ENCODE measurements at places on chromosomes 5 and 9.

DNA sequence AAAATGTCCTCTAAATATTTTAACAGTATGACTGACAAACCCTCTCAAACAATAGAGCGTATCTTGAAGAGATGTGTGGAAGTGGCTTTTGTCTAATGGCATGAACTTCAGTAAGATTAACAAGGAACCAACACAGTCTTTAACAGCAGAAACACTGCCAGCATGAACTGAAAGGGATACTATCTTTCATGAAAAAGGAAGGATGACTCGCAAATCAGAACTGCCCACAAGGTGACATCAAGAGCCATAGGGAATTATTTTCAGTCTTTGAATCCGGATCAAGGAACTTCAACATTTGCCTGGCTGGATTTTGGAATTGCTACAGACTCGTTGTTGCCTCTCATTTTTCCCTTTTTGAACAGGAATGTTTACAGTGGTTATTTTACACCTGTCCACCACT lies 5.1 kb upstream of the HEXB start:
- no peak for DNase-seq

DNA sequence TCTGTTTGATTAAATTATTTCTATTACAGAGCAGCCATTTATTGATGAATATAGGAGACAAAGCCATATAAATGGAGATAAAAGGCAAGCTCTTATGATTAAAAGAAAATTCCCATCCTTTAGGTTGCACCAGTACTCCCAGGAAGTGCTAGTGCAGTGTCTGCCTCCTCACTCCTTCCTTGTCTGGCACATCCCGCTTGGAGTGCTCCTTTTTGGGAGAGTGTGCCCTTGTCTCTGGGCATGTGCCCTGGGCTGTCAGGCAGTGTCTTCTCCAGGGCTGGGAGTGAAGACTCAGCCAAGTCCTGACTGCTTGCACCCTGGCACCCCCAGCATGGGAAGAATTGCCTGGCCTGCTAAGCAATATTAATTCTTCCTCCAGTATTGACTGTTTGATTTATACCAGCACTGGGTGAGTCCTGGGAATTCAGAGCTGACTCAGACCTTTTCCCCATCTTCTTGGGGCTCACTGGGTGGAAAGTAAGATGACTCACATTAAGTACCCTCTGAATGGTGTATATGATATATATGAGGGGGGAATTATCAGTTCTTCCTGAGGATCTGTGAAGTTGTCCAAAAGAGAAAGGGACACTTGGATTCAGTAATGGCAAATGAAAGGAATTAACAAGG lies 62.1 kb downstream of the ZSWIM6 start:
- DNase-seq: no peak

- DNase-seq: no peak
Observed at GRCh38 chr5:81417052-81417451, 23.1 kb upstream of the ACOT12 start.

- no peak for DNase-seq
Observed at GRCh38 chr5:159478950-159479349, 148.7 kb upstream of the IL12B start.

- DNase-seq: no peak
Observed at GRCh38 chr5:61569353-61569752, 237.3 kb downstream of the ZSWIM6 start.

DNA sequence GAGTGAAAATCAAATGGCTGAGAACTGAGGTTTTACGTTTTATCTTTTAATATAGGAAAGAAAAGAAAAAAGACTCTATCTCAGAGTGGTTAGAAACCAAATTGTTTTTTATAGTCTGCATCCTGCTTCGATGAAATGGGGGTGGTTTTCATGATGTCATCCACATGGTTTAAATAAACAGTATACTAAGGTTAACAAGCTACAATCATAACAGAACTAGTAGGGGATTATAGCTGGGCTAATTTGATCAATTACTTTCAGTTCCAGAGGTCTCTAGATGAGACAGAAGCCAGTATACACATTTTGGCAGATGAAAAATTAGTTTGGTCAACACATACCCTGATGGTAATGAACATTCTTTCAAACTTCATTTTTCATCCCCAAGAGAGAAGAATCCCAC lies 106.3 kb upstream of the SNX2 start:
- DNase-seq: no peak

DNA sequence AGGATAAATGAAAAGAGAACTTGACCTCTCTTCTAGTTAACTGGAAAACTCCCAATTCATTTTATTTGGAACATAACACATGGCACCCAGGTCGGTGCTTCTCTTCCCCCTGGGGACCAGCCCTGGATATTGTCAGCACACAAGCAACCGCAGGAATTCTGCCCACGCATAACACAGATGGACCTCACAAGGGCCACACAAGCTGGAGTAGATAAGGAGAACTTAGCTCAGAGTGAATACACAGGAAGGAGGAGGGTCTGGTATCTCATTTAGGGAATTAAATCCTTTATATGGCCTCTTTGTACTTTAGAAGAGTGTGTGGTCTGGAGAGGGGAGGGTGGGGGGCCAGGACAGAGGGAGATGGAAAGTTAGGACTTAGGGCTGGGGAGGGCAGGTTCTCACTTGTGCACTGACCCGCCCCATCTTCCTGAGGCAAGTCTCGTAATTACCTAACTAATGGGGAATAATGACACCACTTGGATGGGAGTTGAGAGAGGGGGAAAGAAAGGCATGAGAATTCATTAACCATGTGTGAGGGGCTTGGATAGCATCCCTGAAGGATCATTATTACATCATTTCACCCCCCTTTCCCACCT lies 341.2 kb upstream of the WWC1 start:
- no peak for DNase-seq

DNA sequence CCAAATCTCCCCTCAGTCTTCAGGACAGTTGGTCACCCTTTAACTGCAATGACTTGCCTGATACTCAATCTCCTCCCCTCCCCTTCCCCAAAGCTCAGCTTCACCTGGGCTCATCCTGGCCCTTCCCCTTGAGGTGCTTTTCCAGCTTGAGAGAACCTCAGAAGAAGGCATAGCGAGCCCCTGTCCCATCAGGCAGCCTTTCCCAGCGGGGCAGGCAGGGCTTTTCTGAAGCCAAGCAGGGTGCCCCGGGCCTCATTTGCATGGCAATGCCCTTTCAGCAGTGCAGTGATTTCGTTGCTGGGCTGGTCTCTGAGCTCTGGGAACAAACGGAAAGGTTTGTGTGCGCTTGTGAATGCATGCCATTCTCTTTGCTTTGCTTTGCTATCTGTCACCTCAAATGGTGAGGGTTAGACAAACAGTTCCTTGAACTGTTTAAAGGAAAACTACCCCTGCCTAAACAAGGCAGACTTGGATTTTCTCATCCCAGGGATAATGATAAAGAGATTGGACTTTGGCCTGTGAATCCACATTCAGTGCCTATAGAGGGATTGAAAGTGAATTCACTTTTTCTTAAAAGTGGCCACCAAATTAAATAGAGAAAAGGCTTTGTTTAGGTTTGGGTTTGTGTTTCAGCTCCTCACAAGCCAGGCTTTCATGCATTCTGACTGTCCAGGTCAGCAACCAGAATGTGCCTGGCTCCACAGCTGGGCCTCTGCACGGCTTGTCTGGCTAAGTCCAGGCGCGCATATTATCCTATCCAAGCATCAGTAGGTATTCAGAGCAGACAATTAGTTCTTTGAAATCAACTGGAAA lies 165.3 kb downstream of the ZNF608 start:
- DNase-seq: no peak

- no peak for DNase-seq
Observed at GRCh38 chr9:4082948-4083347, 216.9 kb downstream of the GLIS3 start.

GRCh38 chr9:123695386-123695785 lies 234.5 kb downstream of the DENND1A start:
- no peak for DNase-seq

DNA sequence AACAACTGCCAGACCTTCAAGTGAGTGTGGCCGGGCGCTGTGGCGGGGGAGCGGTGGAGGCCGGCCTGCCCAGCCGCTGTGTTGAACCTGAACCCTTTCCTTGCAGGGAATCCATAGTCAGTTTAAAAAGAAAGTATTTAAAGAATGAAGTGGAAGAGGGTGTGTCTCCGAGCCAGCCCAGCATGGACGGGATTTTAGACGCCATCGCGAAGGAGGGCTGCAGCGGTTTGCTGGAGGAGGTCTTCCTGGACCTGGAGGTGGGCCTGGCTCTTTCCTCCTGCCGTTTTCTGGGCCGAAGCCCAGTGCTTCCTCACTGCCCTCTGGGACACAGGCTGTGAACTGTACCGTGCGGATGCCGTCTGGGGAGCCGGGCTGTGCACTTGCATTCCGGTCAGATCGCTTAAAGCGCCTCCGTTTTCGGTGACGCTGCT lies 19.1 kb downstream of the EXOC3 start:
- no peak for DNase-seq

DNA sequence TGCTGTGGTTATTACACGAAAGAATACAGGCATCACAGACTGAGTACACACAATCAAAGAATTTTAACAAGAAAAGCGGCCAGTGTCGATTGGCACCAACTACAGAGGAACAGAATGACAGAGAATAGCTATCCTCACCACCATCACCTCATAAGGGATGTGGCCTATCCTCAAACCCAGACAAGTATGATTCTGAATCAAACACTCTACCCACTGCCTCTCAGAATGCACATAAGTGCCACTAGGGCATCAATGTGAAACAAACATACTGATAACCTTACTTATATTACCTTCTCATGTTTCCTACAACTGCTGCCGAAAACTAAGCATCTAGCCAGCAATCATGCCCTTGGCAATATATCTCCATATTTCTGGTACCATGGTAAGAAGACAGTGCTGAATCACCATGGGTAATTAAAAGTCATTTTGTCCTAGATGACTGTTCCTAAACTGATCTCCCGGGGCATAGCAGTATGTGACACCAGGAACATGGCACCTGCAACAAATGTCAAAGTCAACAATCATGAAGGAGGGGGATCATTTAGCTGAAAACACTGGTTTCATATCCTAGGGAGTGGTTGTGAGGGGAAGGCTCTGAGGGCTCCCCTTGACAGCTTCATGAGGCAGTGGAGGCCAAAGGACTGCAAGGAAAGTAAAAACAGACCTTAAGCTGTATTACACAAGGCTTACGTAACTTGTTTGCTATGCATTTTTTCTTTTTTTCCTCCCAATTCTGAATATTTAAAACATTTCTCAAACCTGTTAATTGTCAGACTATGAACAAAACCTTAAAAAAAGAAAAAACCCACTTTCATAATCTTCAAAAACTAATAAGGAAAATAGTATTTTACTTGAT lies 88.3 kb downstream of the LHFPL2 start:
- DNase-seq: no peak

- DNase-seq: no peak
Observed at GRCh38 chr5:163898873-163899272, 393.5 kb downstream of the MAT2B start.

GRCh38 chr9:87619346-87619745 lies 106.6 kb upstream of the CTSL start:
- no peak for DNase-seq

GRCh38 chr9:84860249-84861115 lies 191.0 kb downstream of the NTRK2 start:
- DNase-seq: no peak

DNA sequence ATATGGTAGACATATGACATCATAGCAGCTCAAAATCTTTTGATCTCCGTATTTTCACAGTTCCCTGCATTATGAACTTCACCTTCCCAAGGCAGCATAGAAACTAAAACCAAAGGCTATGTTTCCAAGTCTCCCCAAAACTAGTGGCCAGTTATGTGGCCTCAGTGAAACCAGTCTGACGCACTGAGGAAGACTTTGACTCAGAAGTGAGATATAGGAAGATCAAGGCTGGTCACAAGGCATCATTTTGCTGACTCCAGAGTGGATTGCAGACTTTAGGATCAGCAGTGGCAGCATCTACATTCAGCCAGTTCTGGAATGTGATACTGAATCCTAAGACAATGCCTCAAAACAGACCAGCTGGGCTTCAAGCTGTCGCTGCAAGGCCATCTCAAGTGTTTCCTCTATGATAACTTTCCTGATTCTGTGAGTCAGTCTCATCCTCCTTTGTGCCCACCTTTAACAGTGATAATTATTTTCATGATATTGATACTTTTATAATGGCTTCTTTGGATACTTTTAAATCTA lies 34.4 kb upstream of the ELL2 start:
- DNase-seq: no peak

DNA sequence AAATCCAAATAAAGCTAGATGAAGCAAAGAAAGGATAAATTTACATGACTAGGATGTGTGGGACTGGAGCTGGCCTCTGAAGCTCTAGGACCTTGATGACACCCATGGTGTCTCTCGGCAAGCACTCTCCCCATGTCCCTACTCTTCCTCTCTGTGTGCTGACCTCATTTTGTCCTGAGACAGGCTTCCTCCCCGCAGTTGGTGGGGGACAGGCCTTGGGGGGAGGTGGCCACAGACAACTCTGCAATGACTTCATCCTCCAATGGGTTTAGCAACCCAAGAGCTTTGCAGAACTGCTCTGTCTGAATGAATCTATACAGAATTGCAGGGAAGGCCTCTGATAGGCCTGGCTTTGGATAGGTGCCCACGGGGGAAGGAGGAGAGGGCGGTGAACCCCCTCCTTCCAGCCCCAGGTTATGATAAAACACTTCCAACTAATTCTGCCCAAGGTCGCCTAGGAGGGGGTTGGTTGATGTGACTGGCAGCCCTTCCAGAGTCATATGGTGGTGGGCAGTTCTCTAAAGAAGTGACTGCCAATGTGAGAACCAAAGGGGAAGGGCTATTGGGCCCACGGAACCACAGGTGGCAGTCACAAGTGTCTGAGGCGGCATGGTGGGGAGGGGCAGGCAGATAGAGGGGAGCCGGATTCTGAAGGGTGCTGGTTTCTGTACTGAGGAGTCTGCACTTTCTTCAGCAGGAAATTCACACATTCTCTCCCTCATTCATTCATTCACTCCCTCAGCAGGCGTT lies 6.0 kb downstream of the SLC6A7 start:
- DNase-seq: no peak

DNA sequence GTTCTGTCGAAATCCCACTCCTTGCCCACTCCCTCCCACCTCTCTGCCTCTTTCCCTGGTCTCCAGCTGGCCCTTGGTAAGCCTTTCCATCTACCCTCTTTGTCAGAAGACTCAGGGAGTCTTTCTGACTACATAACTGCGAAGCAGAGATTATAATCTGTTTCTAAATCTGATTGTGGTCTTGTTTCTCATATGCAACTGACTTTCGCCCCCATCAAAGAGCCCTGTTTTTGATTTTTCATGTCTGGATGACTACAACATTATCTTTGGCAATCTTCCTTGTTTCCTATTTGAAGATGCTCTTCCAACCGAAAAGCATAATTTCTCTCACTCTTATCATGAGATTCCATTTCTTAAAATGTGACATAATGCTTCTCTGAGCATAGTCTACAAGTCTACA lies 218.2 kb upstream of the ADAMTSL1 start:
- no peak for DNase-seq

- no peak for DNase-seq
Observed at GRCh38 chr5:175021841-175022625, 297.7 kb downstream of the MSX2 start.

- DNase-seq: no peak
Observed at GRCh38 chr5:160260006-160260775, 30.9 kb downstream of the FABP6 start.

GRCh38 chr9:116497095-116497890 lies 189.8 kb upstream of the TRIM32 start:
- no peak for DNase-seq

- DNase-seq: no peak
Observed at GRCh38 chr9:73743826-73744225, 592.2 kb downstream of the ANXA1 start.

- no peak for DNase-seq
Observed at GRCh38 chr5:139512786-139513390, 30.3 kb upstream of the STING1 start.
